Activated CD4-positive, alpha-beta memory T cell treated with anti-CD3 and anti-CD28 coated beads, Interleukin-2, amount 10 ng/mL, durations not matched to agents 7 days and 5 days (primary cell): ENCODE measurements at places on chromosomes 5 and 9. TPM values are rescaled to one million over a fixed set of nuclear protein-coding genes. Genes with fewer than 3 reads are reported as not detected.

DNA sequence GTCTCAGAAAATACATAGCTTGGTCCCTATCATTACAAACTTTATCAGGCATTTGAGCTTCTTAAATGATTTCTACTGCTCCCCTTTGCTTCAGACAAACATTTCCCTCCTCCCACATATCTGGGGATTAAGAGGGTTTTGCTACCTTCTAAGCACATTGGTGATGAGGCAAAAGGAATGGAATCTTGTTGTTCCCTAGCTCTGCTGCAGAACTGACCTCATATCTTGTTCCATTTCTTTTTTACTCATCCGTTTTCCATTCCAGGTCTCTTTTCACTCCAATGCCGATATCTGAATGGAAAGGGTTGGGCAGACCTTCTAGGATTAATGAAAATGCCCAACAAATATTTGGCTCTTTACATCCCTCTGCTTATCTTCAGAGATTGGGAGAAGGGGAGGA, 444.6 kb downstream of the ZNF608 start:
- H3K4me1 ChIP-seq, result no peaks in the 10 kb centered on the region
- no peaks in the 10 kb centered on the region for H3K27me3 ChIP-seq
- H3K27ac ChIP-seq, result no peak overlapping the region
- no peak for DNase-seq
- H3K4me3 ChIP-seq, result no peak overlapping the region

- no peak overlapping the region for H3K4me3 ChIP-seq
- H3K27me3 ChIP-seq, result no peaks in the 10 kb centered on the region
- DNase-seq, result no peak
- no peak overlapping the region for H3K27ac ChIP-seq
- no peaks in the 10 kb centered on the region for H3K4me1 ChIP-seq
- no peaks in the 10 kb centered on the region for H3K36me3 ChIP-seq
These were observed 112.3 kb downstream of the MARCHF3 start for GRCh38 chr5:126917918-126918614.

GRCh38 chr5:1548702-1549474, 25.1 kb upstream of the LPCAT1 start:
- DNase-seq, result peak; percentile 8
- no peaks in the 10 kb centered on the region for H3K36me3 ChIP-seq
- H3K4me1 ChIP-seq, result no peaks in the 10 kb centered on the region
- no peak overlapping the region for H3K4me3 ChIP-seq
- H3K27ac ChIP-seq, result no peak overlapping the region

STPG3 gene
- total RNA-seq, result not detected

DNA sequence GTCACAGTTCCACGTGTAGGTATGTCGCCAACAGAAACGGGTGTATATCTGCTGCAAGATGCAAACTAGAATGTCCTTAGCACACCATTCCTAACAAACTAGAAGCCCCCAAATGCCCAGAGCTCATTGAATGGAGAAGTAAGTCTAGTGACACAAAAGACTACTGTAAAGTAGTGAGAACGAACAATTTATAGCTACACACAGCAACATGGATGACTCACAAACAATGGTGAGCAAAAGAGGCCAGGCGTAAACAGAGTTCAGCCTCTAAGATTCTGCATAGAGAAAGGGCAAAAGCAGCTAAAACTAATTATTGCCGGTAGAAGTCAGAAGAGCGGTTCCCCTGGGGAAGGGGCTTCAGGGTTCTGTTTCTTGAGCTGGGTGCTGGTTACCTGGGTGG, 74.7 kb downstream of the AMBP start:
- no peak overlapping the region for H3K27ac ChIP-seq
- H3K36me3 ChIP-seq, result no peaks in the 10 kb centered on the region
- no peak for DNase-seq
- H3K4me3 ChIP-seq, result no peak overlapping the region
- H3K27me3 ChIP-seq, result no peaks in the 10 kb centered on the region
- no peaks in the 10 kb centered on the region for H3K4me1 ChIP-seq

GRCh38 chr5:57779383-57780223, 297.0 kb upstream of the ACTBL2 start:
- H3K4me1 ChIP-seq, result no peaks in the 10 kb centered on the region
- H3K27me3 ChIP-seq, result peaks cover 2% of the 10 kb centered on the region
- no peak overlapping the region for H3K27ac ChIP-seq
- H3K4me3 ChIP-seq, result no peak overlapping the region
- H3K36me3 ChIP-seq, result no peaks in the 10 kb centered on the region
- no peak for DNase-seq

GRCh38 chr5:16980983-16981382, 44.9 kb upstream of the MYO10 start:
- no peak for DNase-seq
- H3K27me3 ChIP-seq, result no peaks in the 10 kb centered on the region
- H3K27ac ChIP-seq, result no peak overlapping the region

DAB2 gene
- not detected for total RNA-seq

DNA sequence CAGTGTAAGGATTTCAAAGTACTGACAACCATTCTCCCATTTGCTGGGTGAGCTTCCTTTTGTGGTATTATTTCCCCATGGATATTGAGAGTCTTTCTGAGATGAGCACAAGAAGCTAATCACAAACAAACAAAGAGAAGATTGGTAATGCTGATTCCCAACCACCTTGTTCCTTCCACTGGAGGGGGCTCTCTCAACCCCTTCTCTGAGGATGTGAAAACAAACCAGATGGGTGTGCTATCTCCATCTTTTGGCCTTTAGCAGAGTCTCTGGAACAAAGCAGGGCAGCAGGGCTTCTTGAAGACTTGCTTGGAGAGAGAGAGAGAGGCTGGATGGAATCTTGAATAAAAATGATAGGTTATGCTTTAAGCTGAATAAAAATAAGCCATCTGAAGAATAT, 576.7 kb upstream of the ZNF462 start:
- H3K27me3 ChIP-seq, result no peaks in the 10 kb centered on the region
- no peak overlapping the region for H3K27ac ChIP-seq
- no peaks in the 10 kb centered on the region for H3K36me3 ChIP-seq
- H3K4me3 ChIP-seq, result no peak overlapping the region
- no peaks in the 10 kb centered on the region for H3K4me1 ChIP-seq

CDHR2 gene
- total RNA-seq, result 2.3 TPM

DNA sequence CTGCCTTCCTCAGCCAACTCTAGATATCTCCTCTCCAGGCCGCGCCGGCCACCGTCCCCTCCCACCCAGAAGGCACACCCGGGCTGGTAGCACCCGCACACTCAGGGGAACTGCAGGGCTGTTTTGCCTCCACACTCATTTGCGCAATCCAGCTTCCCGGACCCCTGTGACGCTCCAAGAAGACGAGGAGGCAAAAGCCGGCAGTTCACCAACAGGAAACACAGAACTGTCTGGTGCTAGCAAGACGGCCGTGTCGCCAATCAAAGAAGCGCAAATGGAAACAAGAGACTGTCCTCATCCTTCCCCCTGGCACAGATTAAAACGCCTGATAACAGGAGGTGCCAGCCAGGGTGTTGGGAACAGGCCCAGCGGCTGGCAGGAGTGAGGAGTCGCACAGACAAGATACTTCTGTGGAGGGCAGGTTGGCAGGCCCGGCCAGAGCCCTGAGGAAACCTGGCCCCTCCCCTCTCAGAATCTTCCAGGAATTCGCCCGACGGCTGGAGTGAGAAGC, 7.8 kb downstream of the AGPAT2 start:
- H3K27me3 ChIP-seq, result no peaks in the 10 kb centered on the region
- no peak overlapping the region for H3K27ac ChIP-seq
- no peaks in the 10 kb centered on the region for H3K4me1 ChIP-seq

GRCh38 chr5:38608874-38609273, 52.4 kb upstream of the LIFR start:
- no peak overlapping the region for H3K27ac ChIP-seq
- peaks cover 11% of the 10 kb centered on the region for H3K27me3 ChIP-seq
- no peaks in the 10 kb centered on the region for H3K36me3 ChIP-seq
- H3K4me3 ChIP-seq, result no peak overlapping the region
- no peaks in the 10 kb centered on the region for H3K4me1 ChIP-seq

GRCh38 chr5:115366223-115366622, 69.8 kb upstream of the CCDC112 start:
- H3K27me3 ChIP-seq, result peaks cover 3% of the 10 kb centered on the region
- H3K27ac ChIP-seq, result no peak overlapping the region
- H3K4me1 ChIP-seq, result peaks cover 2% of the 10 kb centered on the region
- H3K36me3 ChIP-seq, result no peaks in the 10 kb centered on the region
- H3K4me3 ChIP-seq, result no peak overlapping the region

DNA sequence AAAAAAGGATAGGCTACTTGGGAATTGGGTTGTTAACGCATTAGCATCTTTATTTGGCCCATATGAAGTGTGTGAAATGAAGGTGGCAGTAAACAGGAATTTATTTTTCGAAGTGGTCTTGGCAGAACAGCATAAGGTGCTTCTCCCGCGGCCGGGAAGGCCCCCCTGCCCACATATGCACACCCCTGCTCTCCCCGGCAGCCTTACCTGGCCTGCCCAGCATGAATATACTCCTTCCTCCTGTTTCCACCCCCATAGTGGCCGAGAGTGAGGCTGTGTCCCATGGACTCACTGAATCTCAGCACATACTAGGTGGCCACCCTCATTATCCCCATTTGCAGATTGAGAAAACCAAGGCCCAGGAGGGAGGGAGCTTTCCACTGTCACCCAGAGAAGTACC, 54.0 kb upstream of the OLFM1 start:
- DNase-seq, result no peak
- no peaks in the 10 kb centered on the region for H3K36me3 ChIP-seq

- H3K27me3 ChIP-seq, result no peaks in the 10 kb centered on the region
- no peak for DNase-seq
- no peak overlapping the region for H3K4me3 ChIP-seq
- peaks cover 55% of the 10 kb centered on the region for H3K36me3 ChIP-seq
- H3K27ac ChIP-seq, result peak overlapping the region; percentile 58
These were observed 5.0 kb downstream of the RELL2 start for GRCh38 chr5:141641634-141642267.

DNA sequence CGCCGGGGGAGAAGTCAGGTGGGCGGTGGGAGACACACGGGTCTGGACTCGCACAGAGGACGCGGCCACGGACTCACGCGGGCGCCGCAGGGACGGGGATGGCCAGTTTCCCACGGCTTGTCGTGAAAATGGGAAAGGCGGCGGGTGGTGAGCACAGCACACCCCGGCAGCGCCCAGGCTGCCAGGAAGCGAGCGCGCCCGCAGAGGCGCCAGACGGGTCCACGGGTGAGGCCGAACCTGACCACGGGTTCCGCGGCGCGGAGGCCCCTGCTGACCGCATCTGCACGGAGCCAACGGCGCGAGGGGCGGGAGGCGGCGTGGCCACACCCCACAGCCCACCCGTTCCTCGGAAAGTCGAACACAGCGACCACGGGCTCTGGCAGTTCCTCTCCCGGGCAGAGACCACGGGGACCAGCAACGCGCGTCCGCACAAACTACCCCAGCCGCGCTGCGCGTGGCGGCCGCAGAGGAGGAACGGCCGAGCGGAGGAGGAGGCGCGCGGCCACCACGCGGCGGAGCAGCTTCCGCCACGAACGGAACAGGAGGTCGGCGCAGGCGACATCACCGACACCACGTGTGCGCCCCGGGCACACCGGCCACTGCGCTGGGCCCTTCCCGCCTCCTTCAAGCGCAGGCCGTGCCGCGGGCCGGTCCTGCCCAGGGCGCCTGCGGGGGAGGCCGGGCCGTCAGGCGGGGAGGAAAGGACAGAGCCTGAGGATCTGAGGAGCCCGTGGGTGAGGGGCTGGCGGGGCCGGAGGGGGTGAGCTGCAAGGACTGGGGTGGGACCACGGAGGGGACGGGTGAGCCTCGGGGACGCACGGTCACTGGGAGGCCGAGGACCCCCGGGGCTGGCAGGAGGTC, 5.6 kb downstream of the EXD3 start:
- H3K4me3 ChIP-seq, result peak overlapping the region; percentile 53
- no peak overlapping the region for H3K27ac ChIP-seq
- no peaks in the 10 kb centered on the region for H3K27me3 ChIP-seq
- no peaks in the 10 kb centered on the region for H3K36me3 ChIP-seq
- no peak for DNase-seq
- peaks cover 19% of the 10 kb centered on the region for H3K4me1 ChIP-seq

- H3K27ac ChIP-seq, result no peak overlapping the region
- H3K4me3 ChIP-seq, result no peak overlapping the region
- H3K4me1 ChIP-seq, result no peaks in the 10 kb centered on the region
- no peaks in the 10 kb centered on the region for H3K27me3 ChIP-seq
- H3K36me3 ChIP-seq, result no peaks in the 10 kb centered on the region
These were observed 30.7 kb upstream of the IRX1 start for GRCh38 chr5:3564827-3565518.

COL15A1 gene
- total RNA-seq, result 0.30 TPM

DNA sequence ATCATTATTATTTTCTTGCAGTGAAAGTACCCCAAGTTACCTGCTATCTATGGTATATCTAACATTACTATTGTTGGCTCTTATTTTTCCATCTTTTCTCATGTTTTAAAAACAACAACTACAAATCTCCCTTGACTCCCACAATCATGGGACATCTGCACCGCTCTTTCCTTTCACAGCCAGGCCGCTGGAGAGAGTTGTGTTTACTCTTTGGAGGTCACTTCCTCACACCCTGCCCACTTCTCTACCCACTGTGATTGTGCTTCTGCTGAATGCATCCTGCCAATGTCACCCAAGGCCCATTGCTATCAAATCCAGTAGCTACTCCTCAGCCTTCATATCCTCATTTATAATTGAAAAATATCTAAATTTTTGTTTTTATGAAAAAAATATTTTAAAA, 29.7 kb downstream of the SLC28A3 start:
- no peak overlapping the region for H3K27ac ChIP-seq
- H3K4me3 ChIP-seq, result no peak overlapping the region
- H3K27me3 ChIP-seq, result no peaks in the 10 kb centered on the region
- peaks cover 2% of the 10 kb centered on the region for H3K4me1 ChIP-seq
- no peaks in the 10 kb centered on the region for H3K36me3 ChIP-seq
- no peak for DNase-seq

IRGM gene
- total RNA-seq, result 0.96 TPM

MAP1B gene
- 0.30 TPM for total RNA-seq

C5orf52 gene
- total RNA-seq, result not detected

GRCh38 chr9:97535771-97536170, 34.3 kb downstream of the TMOD1 start:
- no peak overlapping the region for H3K27ac ChIP-seq
- H3K4me3 ChIP-seq, result no peak overlapping the region
- H3K4me1 ChIP-seq, result no peaks in the 10 kb centered on the region
- H3K36me3 ChIP-seq, result no peaks in the 10 kb centered on the region

- DNase-seq, result no peak
- peaks cover 3% of the 10 kb centered on the region for H3K36me3 ChIP-seq
- H3K27me3 ChIP-seq, result peaks cover 88% of the 10 kb centered on the region
- peak overlapping the region; percentile 59 for H3K4me3 ChIP-seq
- peaks cover 12% of the 10 kb centered on the region for H3K4me1 ChIP-seq
These were observed 11.8 kb downstream of the LMX1B start for GRCh38 chr9:126625329-126626126.
